ENCODE measurements at places on chromosomes 5 and 9.

GRCh38 chr5:58012102-58012501, 447.8 kb downstream of the PLK2 start:
- DNase-seq, result no peak

DNA sequence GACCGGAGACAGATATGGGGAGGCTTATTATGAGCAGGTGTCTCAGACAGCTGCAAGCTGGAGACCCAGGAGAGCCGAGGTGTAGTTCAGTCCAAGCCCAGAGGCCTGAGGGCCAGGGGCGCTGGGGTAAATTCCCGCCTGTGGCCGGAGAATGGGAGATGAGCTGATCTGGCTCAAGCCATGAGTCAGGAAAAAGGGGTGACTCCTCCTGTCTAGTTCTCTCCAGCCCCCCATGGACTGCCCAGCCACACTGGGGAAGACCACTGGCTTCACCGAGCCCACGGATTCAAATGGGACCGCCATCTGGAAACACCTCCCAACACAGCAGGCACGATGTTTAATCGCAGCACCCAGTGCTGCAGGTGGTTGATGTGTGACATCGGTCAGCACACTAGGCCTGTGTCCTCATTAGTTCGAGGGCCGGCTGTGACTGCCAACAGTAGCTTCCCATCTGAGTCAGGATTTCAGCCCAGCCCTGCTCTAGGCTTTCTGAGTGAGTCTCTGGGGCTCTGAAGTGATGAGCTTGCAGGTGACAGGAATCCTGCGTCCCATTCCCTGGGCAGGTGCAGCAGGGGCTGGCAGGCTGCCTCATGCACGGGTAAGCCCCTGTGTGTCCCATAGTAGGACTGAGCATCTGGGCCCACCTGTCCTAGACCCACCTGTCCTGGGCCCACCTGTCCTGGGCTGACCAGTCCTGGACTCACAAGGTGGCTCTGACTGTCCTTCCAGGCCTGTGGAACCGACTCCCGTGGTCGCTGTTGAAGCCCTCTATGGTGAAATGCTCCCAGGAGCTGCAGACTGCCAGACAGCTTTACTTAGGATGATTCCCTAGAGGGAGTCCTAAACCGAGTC, 49.7 kb downstream of the AHRR start:
- peak; percentile 95 for DNase-seq

- DNase-seq, result no peak
Measured at GRCh38 chr5:123119334-123119986, 30.4 kb downstream of the PRDM6 start.

GRCh38 chr9:127061411-127061810, 61.0 kb downstream of the ANGPTL2 start:
- DNase-seq, result no peak

GRCh38 chr9:6552033-6552432, 93.5 kb downstream of the GLDC start:
- DNase-seq, result peak; percentile 52

- DNase-seq, result no peak
Measured at GRCh38 chr5:50733741-50734140, 67.3 kb downstream of the PARP8 start.

DNA sequence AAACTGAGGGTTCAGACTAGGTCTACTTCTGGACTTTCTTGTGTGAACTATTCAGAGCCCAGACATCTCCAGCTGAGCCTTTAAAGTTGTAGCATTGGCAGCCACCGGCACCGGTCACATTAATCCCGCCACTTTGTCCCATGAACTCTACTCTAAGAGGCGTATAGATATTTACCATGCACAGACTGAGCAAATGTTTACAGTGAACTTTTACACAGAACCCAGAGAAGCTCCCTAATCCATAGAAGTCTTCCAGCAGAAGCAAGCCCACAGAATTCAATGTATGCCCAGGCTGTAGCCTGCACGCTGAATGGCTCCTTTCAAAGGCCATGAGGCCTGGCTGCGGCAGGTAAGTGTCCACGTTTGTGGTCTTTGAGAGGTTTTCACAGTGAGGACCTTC, 466.9 kb downstream of the ENC1 start:
- no peak for DNase-seq

GRCh38 chr9:109880276-109881169, 100.5 kb downstream of the PALM2AKAP2 start:
- DNase-seq, result no peak

GRCh38 chr9:103991698-103992097, 102.4 kb upstream of the SMC2 start:
- DNase-seq, result no peak

DNA sequence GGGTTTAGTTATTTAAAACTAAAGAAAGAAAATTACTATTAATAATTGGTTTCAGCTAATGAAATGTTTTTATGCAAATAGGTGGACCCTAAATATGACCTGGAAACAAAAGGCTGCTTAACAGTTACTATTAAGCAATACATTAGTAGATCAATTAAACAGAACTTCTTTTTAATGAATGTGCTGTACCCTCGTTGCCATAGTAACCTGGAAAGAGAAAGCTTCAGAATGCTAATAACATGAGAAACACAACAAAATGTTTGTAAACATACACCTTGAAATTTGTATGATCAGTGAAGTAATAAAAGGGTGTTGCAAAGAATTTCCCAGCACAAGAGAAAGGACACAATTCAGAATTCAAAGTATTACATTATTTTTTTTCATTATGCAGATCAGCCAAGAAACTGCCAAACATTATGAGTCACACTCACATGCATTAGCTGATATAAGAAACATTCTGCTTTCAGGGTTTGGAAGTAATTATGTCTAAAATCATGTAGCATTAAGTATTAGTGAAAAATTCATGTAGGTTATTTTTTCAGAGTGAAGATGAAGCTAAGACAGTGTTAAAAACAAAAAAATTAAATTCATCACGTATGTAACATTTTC, 348.3 kb downstream of the ISL1 start:
- no peak for DNase-seq

DNA sequence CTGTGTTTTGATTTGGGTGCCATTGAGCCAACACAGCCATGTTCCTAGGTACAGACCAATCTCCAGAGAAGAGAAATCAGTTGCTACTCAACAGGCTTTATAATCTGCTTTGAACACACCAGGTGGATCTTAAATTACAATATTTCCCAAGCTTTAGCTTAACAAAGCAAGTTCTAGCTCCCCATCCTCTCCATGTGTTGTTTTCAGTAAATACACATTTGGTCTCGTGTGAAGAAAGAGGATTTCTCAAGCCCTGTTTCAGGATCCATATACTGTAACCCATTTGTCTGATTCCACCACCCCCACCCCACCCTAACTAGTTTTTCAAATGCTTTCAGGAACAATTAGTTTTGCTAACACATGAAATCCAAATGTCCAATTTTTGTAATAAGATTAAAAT, 109.6 kb upstream of the NIPBL start:
- DNase-seq, result no peak

DNA sequence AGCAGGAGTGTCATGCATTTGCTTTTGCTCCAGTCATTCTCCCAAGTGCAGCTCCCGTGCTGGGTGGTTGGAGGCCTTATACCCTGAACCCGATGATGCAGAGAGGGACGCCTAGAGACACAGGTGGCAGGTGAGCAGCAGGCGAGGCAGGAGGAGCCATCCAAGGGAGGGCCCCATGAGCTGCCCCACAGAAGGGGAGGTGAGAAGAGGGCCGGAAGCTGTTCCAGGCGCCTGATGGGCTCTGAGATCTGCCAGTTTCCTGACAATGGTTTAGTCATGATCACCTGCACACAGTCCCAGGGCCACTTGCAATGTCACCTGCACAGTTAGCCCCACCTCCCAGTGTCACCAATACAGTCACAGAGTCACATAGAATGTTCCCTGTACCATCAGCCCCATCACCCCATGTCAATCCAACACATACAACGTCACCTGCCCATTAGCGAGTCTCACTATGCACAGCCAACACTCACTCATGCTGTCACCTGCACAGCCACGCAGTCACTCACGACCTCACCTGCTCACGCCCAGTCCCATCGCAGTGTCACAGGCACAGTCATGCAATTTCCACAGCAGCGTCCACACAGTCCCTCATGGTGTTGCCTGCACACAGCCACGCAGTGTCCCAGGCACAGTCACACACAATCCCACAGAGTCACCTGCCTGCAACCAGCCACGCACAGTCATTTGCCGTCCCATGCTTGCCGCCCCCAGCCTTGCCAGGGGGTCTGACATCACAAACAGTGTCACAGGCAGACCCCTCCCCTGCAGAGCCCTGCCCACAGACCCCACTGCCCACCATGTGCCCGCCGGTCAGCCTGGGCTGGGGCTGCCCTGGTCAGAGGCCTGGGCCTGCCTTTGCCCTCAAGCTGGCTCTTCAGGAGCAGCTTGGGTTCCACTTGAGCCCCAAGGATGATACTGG, 113.4 kb downstream of the LHX2 start:
- DNase-seq, result no peak

- DNase-seq, result no peak
Measured at GRCh38 chr5:121982146-121982892, 20.5 kb downstream of the SRFBP1 start.

DNA sequence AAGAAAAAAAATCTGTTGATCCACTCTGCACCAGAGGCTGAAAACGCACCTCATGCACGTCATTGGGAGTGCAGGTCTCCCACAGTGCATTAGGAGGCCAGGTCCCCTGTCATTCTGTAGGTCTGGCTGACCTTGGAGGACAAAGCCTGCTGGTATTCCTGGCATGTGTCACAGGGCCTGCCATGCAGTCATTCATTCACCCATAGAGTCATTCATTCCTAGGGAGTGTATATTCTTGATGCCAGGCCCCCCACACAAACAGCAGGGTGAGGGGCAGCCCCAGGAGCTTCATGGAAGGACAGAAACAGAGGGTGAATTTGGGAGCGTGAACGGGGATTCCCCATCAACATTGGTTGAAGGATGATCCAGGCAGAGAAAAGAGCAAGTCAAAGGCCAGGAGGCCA, 2.2 kb downstream of the GBGT1 start:
- DNase-seq, result no peak

GRCh38 chr5:149636861-149637246, 55.6 kb downstream of the ARHGEF37 start:
- DNase-seq, result peak; percentile 76

GRCh38 chr9:21381448-21382339, 3.5 kb downstream of the IFNA2 start:
- DNase-seq, result no peak

- no peak for DNase-seq
Measured at GRCh38 chr9:15310107-15310850, 3.3 kb upstream of the TTC39B start.

GRCh38 chr9:111967621-111968020, 71.0 kb downstream of the UGCG start:
- DNase-seq, result no peak

DNA sequence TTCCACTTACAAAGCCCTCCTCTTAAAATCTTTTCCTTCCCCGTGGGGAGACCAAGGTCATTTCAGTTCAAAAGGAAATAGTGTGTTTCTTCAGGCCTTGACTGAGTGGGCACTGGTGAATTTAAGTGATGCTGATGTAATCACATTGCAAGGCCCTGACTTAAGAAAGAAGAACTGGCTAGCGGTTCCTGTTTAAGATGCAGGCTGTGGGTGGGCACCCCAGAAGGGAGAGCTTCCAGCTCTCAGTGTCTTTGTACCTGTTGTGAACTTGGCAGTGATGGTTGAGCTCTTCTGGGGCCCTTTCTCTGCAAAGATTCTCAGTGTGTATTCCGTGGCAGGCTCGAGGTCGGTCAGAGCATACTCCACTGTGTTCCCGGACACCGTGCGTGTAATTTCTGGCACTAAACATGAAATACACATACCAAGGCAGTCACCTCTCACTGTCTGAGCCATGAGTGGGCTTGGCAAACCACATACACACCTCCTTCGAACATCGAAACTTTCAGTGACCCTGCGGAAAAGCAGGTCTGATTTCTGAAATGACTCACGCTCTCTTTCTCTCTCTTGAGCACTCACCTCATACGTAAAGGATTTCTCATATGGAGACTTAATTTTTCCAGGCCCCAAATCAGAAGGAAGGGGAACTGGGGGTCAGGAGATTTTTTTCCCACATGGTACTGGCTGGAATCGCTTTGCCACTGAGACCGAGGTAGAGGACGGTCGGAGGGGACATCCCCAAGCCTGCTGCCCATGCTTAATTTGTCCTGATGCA, 81.9 kb downstream of the TNC start:
- DNase-seq, result no peak

DNA sequence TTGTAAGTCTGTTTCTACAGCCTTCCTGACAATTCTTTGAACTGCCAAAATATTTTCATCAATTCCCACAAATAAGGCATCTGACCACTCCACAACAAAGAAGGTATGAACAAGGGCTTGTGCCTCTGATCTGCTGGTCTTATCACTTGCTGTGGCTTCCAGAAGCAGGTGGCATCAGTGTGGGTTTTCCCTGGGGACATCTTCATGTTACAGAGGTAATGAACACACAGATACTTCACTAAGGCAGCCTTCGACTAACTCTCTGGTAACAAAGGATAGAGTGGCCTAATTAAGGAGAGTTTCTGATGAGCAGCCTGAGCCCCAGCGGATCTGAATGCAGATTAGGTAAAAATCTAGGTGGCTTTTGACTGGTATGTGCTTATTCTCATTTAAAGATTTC, 15.2 kb upstream of the ERAP2 start:
- no peak for DNase-seq

DNA sequence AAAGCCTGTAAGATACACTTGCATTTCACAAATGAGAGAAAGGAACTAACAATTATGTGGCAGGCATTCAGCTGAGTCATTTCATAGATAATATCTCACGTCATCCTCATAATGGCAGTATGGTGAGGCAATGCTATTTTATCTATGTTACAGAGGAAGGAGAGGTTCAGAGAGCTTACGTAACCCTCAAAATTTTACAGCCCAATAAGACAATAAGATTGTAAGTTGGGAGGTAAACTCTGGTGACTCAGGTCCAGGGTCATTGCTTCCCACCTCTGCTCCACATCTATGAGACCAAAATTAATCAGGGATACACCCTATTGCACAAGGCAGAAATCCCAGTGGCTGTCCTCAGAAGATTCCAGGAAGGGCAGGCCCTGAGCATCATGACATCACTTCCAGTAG, 309.7 kb downstream of the NSG2 start:
- no peak for DNase-seq

DNA sequence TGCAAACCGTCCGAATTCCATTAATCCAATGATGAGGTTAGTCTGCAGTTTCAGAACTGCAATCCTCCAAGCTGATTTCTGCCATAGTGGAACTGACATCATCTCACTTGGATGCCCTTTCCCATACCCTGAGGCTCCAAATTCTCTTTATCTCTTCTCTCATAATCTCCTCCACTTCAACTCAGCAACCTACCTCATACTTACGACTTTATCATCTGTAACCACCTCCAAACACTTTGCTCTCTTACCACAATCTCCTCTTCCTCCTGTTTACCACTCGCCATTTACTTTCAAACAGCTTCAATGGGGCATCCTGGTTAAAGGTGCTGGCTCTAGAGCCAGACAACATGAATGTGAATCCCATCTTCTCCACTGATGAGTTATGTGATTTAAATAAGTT, 223.2 kb downstream of the EPB41L4A start:
- no peak for DNase-seq

- DNase-seq, result no peak
Measured at GRCh38 chr9:97366889-97367288, 45.0 kb upstream of the TDRD7 start.

DNA sequence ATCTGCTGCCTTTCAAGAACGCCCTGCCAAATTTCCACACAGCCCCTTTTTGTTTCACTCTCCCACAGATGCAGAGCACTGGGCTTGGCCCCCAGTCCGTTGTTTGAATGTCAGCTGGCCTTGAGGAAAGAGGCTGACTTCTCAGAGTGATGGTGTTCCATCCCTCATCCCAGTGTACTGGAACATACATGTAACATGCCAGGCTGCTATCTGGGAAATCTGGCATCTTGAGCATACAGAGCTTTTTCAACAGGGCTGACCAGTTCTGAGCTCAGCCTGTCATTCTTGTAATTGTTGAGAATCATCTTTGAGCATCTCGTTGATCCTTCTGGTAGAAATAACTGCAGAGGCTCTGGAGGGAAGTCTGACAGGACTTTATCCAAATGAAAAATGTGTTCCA, 2.8 kb downstream of the GALNT10 start:
- no peak for DNase-seq
